ENCODE measurements at places on chromosomes 1 and 21.

DNA sequence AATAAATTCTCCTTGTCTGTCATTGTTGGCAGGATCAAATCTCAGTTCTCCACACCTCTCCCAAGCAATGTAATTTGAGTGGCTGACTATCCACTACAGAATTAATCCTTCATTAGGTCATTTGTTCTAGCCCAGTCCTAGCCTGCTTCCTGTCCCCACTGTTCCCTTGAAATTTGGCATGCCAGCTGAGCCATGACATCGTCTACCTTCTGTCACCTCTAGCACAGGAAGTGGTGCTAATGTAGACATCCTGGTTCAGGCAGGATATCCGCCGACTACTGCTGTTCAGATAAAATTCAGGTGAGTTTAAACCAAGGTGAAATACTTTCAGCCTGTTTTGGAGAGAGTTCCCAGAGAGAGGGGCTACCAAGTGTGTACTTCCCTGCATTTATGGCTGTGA, 5.9 kb downstream of the CHRM3 start:
- DNase-seq: no peak

DNA sequence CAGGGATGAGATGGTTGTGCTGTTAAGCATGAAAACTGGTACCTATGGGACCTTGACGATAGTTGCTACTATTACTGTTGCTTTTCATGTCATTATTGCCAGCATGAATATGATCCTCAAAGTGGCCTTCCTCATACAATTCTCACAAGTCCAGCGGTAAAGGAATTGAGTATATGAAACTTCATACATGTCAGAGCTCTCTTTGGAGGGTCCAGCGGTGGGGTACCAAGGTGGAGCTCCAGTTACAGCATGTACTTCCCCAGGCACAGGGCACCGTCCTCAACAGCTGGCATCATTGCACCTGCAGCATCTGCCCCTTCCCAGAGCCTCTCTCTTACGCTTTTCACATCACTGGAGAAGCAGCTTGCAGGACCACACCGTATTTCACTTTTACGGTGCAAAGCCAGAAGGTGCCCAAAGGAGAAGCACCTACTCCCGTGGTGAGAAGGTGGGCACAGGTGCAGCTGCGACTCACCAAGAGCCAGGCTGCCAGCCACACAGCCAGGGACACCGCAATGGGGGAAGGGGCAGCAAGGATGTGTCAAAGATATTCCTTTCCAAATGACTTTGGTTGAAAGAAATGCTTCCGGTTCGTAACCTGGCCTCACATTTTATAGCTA, 166.4 kb upstream of the IRF2BP2 start:
- DNase-seq: no peak

- no peak for DNase-seq
Measured at GRCh38 chr1:68955424-68955823, 458.5 kb upstream of the DEPDC1 start.

- DNase-seq: peak; percentile 93
Measured at GRCh38 chr1:9671377-9672140, 20.0 kb downstream of the PIK3CD start.

- DNase-seq: no peak
Measured at GRCh38 chr1:40699787-40700186, 8.3 kb downstream of the NFYC start.

- peak; percentile 47 for DNase-seq
Measured at GRCh38 chr1:152186556-152187285, 27.7 kb upstream of the RPTN start.

DNA sequence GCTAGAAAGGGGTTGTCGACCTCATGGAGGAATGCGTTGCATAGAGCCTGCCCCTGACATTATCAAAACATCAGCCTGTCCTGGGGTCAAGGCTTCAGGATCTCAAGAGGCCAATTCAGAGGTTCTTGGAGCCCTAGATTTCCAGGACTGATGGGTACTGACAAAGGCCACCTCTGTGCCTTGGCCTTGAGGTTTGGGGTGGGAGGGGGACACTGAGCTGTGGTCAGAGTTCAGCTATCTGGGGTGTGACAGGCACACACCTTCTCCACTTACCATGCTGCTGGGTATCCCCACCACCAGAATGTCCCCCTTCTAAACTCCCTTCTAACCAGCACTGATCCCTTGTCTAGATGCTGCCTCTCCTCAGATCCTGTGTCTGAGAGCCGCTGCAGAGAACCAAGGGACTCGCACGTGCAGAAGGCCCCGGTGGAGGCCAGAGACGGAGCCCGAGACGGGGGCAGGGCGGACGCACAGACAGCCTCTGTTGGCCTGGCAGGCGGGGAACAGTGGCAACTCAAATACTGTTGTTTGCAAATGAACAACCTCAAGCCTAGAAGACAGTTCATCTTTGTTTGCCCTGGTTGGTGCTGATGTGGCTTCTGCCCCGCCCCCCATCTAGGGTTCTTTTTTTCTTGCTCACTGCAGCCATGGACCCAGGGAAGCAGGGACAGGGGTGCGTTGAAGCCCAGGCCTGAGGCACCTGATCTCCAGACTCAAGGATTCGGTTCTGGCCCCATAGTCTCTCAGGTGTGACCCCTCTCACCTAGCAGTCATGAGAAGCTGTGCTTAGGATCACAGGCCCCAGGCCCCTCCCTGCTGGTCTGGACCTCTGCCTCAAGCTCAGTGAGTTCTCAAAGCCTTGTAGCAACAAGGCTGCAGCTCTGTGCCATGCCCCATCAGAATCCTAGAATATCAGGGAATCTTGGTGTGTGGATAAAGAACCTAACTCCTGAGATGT, 28.1 kb upstream of the CSF1 start:
- DNase-seq: no peak

DNA sequence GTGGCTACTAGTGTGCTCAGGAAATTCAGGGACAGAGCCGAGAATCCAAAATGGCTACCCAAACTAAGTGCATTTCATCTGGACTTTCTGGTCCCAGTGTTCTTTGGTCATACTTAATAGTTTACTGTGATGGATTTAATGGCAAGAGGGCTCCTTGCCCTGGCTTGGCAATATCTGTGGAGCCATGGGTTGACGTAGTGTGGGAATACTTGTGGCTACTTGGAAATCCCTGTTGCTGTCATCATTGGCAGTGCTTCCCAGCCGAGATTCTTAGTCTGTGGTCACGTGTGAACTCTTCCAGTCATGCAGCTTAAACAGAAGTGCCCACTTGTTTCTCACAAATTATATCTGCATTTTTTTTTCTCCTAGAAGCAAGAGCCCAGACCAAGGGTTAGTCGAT, 198.9 kb downstream of the HS2ST1 start:
- no peak for DNase-seq

GRCh38 chr1:22794647-22795365, 84.2 kb downstream of the EPHB2 start:
- no peak for DNase-seq

Data from PC-3 (cell line).